CD4-positive, alpha-beta memory T cell (primary cell): ENCODE measurements at places on chromosomes 4 and X. TPM values are rescaled to one million over a fixed set of nuclear protein-coding genes. Genes with fewer than 3 reads are reported as not detected.
A peak's percentile ranks its signal among the peaks of the same experiment; 100 is the strongest.

Gene NEXMIF
- 0.50 TPM for polyA plus RNA-seq

Gene BEX2
- polyA plus RNA-seq: 112 TPM

- no peak for DNase-seq
Observed at GRCh38 chr4:6953751-6954380, 44.2 kb downstream of the TBC1D14 start.

Gene ADH1B
- not detected for polyA plus RNA-seq

DNA sequence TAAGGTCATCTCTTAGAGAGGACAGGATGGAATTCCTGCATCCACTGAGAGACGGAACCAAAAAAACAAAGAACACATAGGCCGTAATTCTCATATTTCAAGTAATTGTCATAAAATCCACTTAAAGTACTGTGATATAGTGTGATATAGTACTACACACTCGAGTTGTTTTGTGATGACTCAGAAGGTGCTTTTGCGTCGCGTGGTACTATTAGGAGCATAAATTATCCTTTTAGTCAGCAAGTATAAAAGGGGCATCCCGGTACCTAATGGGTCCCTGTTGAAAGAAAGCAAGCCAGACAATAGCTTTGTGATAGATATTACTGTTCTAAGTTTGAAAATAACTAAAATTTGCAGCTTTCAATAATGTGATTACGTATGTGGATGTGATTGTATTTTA, 55.3 kb downstream of the GPR143 start:
- no peak for DNase-seq

Gene RNF128
- 0.42 TPM for polyA plus RNA-seq

DNA sequence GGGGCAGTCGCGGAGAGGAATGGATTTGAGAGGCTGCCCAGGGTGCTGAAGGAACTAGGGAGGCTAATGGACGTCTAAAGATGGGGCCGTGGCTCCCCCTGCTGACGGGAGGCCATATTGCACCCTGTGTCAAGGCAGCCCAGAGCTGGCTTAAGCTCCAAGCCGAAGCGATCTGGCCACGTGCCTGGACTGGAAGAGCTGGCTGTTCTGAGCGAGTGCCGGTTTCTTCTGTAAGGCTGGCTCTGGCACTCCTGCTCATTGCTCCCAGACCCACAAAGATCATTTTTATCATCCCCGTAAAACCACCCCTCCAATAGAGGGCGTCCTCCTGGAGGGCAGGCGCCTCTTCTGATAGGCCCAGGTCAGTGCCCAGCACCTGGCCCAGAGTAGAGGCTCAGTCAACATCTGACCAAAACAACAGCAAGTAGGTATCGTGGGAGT, 5.6 kb downstream of the PNCK start:
- DNase-seq: peak; percentile 71

Gene MAGEB10
- polyA plus RNA-seq: not detected

Gene HPGDS
- not detected for polyA plus RNA-seq

Gene PHKA2
- 7.9 TPM for polyA plus RNA-seq

Gene TRIM75
- polyA plus RNA-seq: not detected

DNA sequence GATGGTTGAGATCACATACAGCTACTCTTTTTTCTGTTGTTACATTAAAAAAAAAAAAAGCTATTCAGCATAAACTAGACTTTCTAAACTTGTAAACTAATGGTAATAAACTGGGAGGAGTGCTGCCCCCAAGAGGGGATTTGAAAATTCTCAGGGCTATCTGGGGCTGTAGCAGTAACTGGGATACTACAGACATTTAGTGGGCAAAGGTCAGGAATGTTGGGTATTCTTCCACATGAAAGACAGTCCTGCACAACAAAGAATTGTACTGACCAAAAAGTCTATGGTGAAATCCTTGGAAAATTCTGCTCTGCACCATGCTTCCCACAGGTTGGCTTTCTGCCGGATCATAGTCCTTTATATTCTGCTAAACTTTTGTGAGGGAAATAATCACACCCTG, 232.6 kb upstream of the BOD1L1 start:
- no peak for DNase-seq

Gene SAP30
- 7.1 TPM for polyA plus RNA-seq

- DNase-seq: no peak
Observed at GRCh38 chrX:38036466-38036865, 30.1 kb downstream of the SYTL5 start.

GRCh38 chr4:77193511-77194102, 36.6 kb downstream of the CCNG2 start:
- DNase-seq: peak; percentile 70

GRCh38 chr4:168737806-168738172, 240.9 kb downstream of the PALLD start:
- no peak for DNase-seq

GRCh38 chrX:24204958-24205357, 55.4 kb downstream of the ZFX start:
- no peak for DNase-seq

DNA sequence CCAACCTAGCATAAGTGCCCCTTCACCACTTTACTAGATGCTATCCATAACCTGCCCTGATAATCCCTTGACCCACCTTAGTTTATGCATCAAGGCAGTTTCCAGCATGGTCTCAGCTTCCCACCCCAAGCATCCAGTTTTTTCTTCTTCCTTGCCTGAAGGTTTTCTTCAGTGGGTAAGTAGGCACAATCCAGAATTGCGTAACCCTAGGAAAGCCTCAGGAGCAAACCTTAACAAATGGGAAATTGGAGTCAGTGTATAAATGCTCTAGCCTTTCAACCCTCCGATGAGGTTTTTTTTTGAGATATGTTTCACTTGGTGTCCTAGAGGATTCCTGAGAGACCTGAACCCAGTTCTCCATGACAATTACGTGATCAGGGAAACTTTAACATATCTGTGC, 614.0 kb upstream of the BOD1L1 start:
- DNase-seq: no peak

DNA sequence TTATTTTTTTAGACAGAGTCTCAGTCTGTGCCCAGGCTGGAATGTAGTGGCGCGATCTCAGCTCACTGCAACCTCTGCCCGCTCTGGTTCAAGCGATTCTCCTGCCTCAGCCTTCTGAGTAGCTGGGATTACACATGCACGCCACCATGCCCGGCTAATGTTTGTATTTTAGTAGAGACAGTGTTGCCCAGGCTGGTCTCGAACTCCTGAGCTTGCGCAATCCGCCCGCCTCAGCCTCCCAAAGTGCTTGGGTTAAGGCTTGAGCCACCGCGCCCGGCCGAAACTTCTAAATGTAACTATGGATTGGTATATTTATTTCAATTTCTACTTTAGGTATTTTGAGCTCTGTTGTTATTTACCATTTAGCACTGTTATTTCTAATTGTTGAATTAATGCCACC, 79.4 kb downstream of the FAM193A start:
- DNase-seq: no peak

Gene CLDN2
- not detected for polyA plus RNA-seq

DNA sequence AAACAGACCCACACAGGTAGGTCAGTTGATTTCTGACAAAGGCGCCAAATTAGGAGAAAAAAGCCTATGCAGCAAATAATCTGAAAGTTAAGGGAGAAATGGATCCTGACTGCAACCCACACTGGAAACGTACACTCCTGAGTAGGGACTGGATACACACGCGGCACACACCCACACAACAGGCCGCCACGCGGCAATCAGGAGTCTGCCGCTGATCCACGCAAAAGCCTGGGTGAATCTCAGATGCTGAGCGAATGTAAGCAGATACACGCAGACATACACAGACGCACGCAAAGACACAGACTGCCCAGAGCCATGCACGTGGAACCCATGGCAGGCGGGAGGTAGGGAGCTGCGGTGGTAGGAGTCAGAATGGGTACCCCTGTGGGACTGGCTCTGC, 21.7 kb downstream of the LRPAP1 start:
- no peak for DNase-seq

GRCh38 chr4:36675436-36675835, 394.0 kb downstream of the DTHD1 start:
- DNase-seq: no peak

DNA sequence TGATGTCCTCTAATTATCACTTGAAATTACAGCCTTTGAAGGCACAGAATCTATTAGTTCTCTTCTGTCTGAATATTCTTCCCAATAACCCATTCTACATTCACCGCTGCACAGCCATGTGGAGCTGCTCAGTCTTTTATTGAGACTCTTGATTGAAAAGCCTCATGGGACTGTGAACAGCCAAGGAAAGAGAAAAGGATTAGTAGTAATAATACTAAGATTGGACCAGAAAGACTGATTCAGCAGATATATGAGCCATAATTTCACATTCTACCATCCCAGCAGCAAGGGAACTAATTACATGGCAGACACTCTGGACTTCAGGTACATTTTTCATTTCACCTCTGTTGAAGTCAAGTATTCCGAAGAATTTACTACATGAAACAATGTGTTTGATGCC, 2471.7 kb downstream of the ARAP2 start:
- DNase-seq: no peak

Gene IL1RAPL1
- polyA plus RNA-seq: not detected

DNA sequence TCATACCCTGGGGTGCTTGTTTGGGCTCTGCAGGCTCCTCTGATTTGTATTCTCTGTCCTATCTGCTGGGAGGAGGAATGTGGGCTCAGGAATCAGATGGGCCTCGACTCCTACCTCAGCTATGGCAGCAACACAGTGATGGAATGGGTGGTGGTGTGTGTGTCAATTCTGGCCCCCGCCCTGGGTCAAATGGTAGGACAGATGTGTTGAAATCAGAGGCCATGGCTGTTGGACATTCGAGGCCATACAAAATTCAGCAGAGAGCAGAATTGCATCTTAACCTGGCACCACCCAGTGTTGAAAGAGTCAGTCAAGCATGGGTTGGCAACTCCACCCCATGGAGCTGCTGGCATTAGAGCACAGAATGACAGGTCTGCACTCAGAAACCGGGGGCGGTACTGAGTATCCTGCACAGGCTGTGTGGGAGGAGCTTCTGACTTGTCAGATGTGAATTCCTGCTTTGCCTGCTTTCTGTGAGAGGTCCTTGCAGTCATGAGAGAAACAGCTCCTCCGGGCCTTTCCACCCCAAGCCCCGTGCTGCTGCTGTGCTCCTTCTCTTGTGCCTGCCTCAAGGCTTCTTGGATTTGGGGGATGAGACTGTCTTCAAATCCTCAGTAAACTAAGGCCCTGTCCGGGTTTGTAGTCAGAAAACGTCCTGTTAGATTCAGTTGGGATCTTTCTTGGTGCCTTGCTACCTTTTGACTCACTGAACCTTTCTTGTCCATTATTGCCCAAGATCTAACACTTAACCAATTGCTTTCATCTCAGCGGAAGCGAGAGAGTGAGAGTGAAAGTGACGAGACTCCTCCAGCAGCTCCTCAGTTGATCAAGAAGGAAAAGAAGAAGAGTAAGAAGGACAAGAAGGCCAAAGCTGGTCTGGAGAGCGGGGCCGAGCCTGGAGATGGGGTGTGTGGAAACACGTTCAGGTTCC, 13.0 kb downstream of the DKC1 start:
- no peak for DNase-seq

DNA sequence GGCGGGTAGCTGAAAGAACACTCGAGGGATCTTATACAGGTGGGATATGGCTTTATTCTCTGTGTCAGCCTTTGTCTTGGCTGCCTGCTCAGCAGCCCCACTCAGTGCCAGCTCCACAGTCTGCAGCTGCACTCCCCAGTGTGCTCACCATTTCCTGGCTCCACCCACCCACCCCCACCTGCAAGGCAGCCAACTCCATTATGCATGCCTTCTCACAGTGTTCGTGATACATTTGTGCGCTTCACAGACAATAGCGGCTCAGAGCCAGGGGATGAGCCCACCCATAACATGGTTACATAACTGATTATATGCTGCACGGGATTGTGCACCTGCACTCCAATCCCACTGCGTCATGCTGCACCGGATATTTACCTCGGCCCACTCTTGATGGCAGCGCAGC, 8.8 kb upstream of the TMEM128 start:
- no peak for DNase-seq

Gene GAGE13
- not detected for polyA plus RNA-seq

DNA sequence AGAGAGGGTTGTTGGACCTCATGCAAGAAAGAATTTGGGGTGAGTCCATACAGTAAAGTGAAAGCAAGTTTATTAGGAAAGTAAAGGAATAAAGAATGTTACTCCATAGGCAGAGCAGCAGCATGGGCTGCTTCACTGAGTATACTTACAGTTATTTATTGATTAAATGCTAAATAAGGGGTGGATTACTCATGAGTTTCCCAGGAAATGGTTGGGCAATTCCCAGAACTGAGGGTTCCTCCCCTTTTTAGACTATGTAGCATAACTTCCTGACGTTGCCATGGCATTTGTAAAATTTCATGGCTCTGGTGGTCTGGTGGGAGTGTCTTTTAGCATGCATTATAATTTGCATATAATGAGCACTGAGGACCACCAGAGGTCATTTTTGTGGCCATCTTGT, 16.7 kb downstream of the PPP4R3C start:
- no peak for DNase-seq
